ENCODE measurements at places on chromosomes 7 and 10.
A peak's percentile ranks its signal among the peaks of the same experiment; 100 is the strongest.

DNA sequence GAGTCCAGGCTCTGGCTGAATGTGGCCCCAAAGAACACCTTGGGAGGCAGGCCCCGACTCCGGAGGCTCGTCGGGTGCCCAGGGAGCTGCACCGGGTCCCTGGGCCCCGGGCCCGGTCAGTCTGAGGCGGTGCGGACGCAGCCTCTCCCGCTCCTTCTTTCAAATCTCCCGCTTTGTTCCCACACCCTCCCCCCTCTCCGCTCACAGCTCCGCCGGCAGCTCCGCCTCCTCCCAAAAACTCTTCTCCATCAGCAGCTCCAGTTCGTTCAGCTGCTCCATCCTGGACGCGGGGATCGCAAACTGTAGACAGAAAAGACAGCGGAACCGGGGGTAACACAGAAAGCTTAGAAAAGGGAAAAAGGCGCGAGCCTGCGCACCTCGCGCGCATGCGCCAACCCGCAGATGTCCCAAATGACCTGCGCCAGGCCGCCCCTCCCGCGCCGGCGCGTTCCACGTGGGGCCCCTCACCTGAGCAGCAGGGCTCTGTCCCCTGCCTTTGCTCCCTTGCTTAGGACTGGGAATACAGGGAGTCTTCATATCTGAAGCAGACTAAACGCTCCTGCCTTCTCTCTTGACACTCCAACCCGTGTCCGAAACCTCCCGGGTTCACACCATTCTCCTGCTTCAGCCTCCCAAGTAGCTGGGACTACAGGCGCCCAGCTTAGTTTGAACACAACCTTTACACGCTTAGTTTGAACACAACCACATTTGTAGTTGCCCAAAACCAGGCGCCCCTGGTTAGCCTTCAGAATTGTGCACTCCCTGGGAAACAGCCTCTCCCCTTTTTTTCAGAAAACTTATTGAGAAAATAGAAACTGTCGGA is at the start of gene DNA2:
Gene DNA2, minus strand, starts transcription at position 388 of the 823 bp plus-strand sequence. Its CDS starts 109 bp downstream, at position 279.
- peak; percentile 75 for DNase-seq

DNA sequence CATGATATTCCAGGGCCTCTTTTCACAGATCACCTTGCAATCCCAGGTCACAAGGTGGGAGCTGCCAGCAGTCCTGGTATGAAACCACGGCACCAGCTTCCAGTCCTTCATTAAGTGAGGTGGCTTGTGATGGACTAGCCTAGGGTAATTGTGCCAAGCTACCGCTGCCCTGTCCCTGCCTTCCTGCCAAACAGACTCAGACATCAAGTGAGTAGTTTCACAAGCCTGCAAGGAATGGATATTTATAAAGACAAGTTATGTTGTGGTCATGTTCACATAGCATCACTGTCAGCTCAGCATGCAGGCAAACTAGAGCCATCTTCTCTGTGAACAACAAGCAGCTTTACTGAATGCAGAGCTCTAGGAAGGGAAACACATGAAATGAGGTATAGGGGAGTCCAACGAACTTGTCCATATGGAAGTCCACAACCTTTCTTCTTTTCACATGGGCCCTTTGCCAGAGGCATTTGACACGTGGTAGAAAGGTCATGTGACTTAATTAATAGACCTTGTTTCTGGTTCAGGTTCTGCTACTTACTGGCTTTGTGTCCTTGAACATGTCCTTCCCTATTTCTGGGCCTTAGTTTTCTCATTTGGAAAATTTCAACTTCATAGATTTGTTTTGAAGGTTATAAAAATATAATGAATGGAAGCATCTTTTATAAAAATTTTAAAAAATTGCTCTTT is 1061.2 kb downstream of the KCNMA1 start:
- no peak for DNase-seq

- DNase-seq = peak; percentile 55
Measured at GRCh38 chr10:80530816-80531215, 6.9 kb upstream of the SH2D4B start.

GRCh38 chr7:77917500-77918262 is 119.1 kb downstream of the PHTF2 start:
- DNase-seq = no peak

GRCh38 chr7:31003721-31004120 is 40.0 kb downstream of the GHRHR start:
- DNase-seq = no peak

DNA sequence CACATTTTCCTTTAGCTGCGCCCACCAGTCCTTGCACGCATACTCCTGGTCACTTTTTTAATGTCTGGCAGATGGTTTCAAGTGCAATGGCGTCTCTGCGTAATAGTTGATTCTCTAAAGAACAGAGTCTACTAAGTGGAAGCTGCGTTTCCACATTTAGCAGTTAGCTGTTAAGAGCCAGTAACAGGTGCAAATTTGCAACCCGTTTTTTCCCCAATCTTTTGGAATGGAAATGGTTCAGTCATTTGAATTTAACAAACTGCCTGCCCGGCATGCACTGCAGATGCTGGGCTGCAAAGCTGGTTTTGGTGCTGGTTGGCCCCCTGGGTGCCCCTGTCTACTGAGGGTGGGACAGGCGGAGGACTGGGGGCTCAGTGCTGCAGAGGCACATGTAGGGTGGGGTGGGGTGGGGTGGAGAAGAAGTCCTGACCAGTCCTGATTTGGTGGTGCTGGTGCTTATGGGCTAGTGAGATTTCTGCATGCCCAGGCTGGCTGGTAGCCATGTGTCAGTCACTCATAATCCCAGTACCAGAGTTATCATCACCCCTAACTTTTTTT is 43.9 kb downstream of the CUX1 start:
- no peak for DNase-seq

DNA sequence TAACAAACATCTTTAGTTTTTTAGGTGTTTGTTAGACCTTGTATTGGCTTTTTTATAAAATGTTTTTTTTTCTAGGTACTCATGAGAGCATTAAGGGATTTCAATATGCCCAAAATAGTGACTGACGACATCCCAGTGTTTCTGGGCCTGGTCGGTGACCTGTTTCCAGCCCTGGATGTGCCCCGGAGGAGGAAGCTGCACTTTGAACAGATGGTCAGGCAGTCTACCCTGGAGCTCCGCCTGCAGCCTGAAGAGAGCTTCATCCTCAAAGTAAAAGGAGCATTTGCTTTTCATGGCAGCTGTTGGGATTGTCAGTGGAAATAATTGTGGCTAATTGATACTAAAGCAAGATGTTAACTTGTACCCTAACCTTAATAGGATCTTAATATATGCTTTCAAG is 161.5 kb downstream of the DNAH11 start:
- no peak for DNase-seq
